ENCODE measurements at places on chromosomes 16 and 17.

DNA sequence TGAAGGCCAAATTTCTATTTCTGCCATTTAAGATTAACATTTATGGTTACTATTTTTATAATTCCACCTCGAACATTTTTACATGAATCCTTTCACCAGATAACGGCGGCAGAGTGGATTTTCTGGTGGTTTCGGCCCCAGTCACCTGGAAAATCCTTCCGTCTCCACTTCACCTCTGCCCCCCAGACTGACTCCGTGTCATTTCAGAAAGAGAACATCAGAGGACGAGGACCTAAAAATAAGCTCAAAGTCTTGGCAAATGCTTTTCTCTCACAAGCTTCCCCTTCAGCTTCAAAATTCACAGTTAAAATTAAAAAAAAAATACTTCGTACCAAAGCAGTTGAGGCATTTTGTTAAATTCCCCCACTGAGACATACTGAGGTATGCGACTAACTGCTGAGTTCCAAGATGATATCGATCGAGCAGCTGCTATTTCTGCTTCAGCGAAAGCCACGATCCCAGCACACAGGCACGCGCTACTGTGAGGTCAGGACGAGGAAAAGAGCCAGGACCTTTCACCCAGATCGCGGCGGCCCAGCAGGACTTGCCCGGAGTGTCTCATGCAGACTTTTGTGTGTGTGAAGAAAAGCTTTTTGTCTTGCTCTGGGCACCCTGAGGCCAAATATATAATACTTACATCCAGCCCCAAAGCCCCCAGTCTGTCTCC is 36.8 kb downstream of the ASPA start:
- DNase-seq = peak; percentile 30

GRCh38 chr17:81440511-81441244 is 45.4 kb downstream of the BAHCC1 start:
- no peak for DNase-seq

DNA sequence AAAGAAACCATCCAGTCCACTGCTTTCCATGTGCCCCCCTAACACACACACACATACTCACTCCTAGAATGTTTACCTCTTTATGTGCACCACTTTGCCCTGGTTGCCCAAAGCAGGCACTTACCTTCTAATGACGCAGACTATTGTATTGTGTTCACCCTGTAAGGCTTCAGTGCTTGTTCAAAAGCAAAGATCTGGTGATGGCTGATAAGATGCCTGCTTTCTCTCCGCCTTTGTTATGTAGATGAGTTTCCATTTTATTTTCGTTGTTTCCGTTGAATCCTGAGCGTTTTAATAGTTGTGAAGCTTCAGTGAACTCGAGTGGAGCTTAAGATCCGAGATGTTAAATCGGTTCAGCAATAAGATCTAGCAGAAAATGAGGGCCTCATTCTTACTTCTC is 452.7 kb downstream of the TMEM114 start:
- DNase-seq = no peak

GRCh38 chr17:69246726-69247375 is 18.2 kb upstream of the ABCA10 start:
- peak; percentile 71 for DNase-seq

DNA sequence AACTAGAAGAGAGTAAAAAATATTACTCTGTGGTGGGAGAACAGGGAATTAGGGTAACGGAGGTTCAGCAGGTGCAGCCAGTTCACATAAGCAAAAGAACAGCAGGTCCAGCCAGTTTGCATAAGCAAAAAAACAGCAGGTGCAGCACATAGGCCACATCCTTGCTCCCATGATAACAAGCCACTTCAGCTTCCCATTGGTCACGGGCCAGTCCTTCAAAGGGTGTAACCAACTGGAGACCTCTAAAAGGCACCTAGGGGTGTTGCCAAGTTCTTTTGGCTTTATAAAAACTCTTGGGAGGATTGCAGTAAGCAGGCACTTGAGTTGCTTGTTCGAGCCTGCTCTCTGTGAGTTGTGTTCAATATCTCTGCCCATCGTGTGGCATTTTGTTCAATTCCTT is 488.1 kb downstream of the XYLT1 start:
- DNase-seq = no peak

- DNase-seq = no peak
Observed at GRCh38 chr17:50816771-50817751, 18.3 kb upstream of the WFIKKN2 start.

DNA sequence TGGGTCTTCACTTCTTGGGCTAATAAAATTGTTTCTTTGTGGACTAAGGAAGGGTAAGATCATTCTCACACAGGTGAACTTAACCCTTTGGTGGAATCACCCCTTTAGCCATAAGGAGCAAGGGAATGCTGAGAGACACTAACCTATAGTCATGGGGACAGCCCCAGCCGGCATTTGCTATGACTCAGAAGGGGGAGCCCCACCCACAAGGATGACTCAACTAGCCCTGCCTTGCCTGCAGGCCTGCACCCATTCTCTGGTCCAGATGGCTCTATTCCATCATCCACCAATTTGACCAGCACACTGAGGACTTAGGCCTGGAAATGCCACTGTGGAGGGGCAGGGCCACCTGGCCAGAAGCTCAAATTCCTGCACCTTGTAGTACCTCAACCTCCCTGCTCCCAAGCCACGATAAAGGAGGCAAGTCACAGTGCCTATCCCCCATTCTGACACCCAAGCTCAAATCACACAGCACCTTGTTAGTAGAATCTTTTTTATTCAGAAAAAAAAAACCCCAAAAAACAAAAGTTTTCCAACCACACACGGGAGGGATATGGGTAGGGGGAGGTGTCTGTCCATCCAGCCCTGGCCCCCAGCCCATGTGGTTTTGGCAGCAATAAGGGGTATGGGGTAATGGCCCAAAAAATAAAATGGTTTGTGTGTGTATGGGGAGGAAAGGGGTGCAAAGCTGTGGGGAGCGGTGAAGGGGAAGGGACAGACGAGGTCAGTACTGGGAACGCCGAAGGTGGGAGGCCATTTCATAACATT is 3.0 kb downstream of the PFN1 start:
- peak; percentile 23 for DNase-seq

DNA sequence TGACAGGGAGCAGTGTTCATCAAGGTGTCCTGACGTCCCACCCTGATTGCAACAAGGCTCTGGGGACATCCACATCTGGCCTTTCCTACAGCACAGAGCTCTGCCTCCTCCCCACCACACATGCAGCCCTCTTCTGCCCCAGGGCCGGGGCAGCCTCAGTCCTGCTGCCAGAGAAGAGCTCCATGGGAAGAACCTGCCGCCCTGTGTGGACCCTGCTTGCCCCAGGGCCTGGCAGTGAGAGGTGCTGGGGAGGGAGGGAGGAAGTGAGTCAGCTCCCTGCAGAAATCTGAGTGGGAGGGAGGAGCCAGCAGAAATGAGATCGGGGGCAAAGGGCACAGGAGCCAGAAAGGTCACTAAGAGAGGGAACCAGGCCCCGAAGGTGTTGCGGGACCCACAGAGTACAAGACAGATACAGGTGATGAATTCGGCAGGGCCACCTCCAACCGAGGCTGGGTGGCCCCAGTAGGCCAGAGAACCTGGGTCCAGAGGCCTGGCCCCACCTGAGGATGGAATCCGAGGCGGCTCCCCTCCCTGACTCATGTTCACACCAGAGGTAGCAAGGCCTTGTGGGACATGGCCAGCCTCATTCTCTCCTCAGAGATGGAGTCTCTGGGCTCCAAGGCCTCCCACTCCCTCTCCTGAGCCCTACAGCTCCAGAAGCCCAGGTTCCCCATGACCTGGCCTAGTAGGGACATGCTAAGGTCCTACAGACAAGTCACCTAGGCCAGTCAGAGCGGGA is 24.8 kb downstream of the MYO18A start:
- DNase-seq = no peak

- no peak for DNase-seq
Observed at GRCh38 chr16:24139282-24139681, 116.9 kb upstream of the CACNG3 start.

- DNase-seq = peak; percentile 8
Observed at GRCh38 chr16:1871974-1872635, at the start of gene MEIOB. Gene MEIOB, minus strand, starts transcription at chr16:1872164. Its CDS starts 3,989 bp downstream, at chr16:1868175.

GRCh38 chr17:28528327-28529012 is 22.3 kb downstream of the FOXN1 start:
- DNase-seq = no peak

DNA sequence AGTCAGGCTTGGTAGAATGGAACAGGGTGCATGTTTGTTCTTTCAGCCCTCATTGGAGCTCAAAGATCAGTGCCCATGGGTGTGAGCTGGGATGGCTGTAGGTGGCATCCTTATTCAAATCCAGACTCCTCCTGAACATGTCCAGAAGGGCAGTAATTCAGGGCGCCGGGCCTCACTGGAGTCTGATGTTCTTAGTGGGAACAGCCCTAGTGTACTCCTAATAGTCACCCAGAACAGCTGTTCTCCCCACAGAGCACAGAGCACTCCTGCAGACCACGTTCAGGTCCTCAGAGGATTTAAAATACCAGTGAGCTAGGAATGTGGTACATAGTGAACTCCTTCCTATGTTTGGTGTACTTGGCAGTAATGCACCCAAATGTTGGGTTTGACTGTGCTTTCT is 96.2 kb downstream of the BANP start:
- DNase-seq = no peak

DNA sequence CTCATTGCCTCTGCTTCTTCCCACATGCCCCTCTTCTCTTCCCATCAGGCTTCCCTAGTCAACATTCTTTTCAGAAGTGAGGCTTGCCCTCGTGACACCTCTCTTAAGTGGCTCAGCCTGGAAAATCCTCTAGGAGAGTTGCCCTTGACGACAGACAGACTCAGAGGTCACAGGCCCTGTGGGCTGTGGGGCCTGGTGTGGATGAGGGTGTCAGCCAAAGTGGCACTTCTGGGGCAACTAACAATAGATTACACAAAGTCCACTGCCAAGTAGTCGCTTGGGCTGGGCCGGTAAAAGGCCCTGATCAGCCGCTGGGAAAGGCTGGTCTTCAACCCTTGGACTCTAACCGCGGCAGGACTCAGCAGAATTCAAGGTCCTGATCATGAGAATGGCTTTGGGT is 33.7 kb upstream of the METTL16 start:
- DNase-seq = no peak

- no peak for DNase-seq
Observed at GRCh38 chr17:40577611-40578065, 12.4 kb upstream of the CCR7 start.

DNA sequence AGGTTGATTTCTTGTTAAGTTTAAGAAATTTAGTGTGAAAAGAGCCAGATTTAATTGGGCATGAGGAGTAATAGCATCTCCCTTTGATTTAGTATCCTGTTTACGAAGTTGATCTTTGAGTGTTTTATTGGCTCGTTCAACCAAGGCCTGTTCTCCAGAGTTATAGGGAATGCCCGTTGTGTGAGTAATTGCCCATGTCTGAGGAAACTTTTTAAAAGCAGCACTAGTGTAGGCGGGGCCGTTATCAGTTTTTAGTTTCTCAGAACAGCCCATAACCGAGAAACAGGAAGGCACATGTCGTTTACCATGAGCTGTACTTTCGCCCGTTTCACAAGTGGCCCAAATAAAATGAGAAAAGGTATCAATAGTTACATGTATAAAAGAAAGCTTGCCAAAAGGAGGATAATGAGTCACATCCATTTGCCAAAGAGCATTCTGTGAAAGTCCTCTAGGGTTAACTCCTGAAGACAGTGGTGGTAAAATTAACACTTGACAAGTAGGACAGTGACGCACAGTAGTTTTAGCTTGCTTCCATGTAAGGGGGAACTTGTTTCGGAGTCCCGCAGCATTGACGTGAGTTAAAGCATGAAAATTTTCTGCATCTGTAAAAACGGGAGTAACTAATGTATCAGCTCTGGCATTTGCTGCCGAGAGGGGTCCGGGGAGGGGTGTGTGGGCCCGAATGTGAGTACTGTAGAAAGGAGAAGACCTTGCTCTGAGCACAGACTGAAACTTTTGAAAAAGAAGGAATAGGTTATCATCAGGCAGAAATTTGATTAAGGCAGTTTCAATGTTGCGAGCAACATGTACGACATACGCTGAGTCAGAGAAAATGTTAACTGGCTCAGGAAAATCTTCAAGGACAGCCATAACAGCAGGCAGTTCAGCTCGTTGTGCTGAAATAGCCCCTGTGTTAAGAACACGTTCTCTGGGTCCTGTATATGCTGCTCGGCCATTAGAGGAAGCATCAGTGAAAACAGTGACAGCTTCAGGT is 18.5 kb upstream of the KCTD5 start:
- no peak for DNase-seq

DNA sequence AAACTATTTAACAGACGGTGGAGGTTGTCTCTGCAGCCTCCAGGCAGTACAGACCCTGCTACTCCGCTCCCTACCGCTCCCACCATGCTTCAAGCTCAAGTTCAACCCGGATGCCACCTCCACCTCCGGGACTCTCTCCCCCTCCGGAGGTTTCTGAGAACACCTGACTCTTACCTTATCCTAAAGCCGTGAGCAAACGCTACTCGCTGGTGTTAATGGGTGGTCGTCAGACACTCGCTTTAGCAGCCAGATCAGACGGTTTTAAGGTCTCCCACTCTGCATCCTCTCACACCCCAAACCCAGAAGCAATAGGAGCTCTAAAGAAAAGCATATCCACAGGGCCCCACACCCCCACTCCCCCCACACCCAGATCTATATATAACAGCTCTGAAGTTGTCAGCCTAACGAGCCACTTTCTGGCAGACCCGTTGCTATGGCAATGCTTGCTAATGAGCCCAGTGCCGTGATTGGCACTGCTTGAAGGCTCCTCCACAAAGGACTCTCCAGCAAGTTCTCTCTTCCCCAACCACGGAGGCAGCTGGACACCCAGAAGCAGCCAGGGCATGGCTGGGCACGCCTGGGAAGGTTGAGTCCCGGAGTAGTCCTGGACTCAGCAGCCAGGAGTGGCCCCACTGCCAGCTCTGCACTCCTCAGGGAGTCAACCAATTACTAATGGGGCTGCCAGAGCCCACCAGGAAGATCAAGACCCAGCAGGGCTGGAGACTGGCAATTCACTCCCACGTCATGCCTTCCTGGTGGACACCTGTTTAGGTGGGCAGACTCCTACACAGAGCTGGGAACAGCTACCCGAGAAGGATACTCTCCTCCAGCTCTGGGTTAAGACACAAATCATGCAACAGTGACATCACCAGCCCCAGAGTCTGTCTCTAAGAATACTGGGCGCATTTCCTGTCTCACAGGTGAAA is 121.2 kb upstream of the RCVRN start:
- no peak for DNase-seq

- no peak for DNase-seq
Observed at GRCh38 chr16:30647274-30647571, 3.5 kb upstream of the PRR14 start.

- peak; percentile 89 for DNase-seq
Observed at GRCh38 chr16:24988593-24989338, 26.4 kb downstream of the ARHGAP17 start.

- DNase-seq = no peak
Observed at GRCh38 chr16:5019775-5020174, 14.0 kb downstream of the NAGPA start.

Measured in G401 (cell line).